ENCODE measurements at places on chromosomes 16 and 17. TPM values are rescaled to one million over a fixed set of nuclear protein-coding genes. Genes with fewer than 3 reads are reported as not detected.
A peak's percentile ranks its signal among the peaks of the same experiment; 100 is the strongest.

DNA sequence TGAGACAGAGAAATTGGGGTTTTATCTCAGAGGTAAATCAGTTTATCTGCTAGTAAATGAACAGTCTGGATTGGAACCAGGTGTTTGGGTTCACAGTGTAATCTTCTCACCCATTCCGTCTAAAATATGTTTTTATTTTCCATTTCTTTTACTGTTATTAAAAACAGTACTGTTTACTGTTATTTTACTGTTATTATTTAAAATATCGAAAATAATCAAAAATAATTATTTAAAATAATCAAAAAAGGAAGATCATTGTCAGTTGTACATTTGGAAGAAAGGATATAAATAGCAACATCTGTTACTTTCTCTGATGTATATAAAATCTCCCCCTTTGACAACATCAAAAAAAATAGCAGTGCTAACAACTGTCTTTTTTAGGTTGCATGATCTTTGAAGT is 11.5 kb downstream of the NUP93 start:
- DNase-seq: no peak

The GPRC5C gene
- total RNA-seq: 36.6 TPM

- DNase-seq: peak; percentile 100
These were observed 452 bp downstream of the SREBF1 start for GRCh38 chr17:17836250-17836817.

DNA sequence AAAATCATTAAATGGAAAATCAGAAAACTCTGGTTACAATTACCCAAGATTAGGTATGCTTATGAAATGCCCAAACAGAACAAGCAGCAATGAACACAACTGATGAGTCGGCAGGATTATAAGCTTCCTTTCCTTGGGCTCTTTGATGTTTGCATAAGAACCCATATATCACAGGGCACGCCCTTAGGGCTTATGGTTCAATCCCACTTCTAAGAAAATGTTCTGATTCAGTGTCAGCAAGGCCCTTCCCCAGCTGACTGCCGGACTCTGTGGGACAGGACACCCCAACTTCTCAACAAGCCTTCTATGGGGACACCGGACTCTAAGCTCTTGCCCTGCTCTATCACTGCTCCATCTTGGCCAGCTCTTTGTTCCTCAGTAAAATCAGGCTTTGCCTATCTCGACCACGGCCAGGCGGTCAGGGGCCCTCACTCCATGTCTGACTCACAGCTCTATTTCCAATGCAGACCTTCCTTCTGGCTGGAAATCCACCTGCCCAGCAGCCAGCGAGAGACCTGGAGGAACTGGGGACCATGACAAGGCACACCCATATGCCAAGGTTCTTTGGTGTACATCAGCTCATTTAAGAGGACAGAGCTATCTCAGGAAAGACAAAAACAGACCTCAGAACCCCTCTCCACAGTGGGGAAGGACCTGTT is 26.8 kb downstream of the LITAFD start:
- DNase-seq: no peak

DNA sequence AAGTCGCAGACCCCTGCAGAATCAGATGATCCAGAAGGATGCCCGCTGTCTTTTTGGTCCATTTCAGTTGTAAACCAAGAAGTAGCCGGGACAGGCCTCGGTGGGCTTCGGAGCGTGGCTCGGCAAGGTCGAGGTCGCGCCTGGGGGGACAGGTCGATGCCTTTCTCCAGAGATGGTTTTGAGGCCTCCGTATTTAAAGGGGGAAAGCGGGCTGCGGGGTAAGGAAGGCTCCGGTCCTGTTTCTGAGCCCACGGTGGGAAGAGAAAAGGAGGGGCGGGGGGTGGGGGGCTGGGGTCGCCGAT is 7.5 kb upstream of the GNG13 start:
- peak; percentile 86 for DNase-seq

DNA sequence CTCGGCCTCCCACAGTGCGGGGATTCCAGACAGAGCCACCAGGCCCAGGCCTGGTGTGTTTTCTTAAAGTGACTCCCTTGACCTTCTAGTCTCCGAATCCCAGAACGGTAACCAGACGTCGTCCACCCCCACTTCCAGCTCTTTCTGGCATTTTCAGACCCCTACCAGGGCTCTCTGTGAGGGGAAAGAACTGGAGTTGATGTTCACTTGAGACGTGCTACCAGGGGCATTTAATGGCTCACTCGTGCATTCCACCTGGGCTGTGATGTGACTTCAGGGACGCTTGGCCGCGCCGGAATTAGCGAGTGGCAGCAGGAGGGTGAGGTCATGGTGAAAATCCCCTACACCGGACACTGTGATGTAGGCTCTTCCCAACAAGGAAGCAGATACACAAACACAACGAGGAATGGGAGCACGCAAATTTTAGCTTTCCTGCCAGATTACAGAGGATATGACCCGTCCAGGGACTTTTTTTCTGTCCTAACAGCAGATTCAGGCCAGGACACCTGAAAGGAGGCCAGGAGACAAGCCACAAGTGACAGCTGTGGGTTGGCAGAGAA is 1.1 kb upstream of the GNA13 start:
- peak; percentile 85 for DNase-seq

The ZSCAN10 gene
- 0.85 TPM for total RNA-seq

DNA sequence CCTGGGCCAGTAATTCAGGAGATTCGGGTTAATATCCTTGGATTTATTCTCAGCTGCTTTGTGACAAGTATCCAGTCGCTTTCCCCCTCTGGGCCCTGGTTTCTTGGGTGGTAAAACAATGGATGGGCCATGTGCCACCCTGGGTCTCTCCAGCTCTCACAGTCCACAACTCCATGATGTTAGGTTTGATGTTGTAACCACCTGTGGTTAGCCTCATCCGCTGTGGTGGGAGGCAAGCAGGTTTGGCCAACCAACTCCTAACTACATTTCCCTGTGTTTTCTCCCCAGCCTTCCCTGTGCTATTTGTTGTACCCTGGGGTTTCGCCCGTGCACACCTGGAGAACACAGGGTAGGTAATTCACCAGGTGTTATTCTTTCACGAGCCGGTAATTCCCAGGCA is 35.1 kb downstream of the GLP2R start:
- no peak for DNase-seq

GRCh38 chr17:1446201-1446600 is 9.8 kb downstream of the CRK start:
- DNase-seq: no peak

GRCh38 chr16:2777903-2778629 is 986 bp upstream of the ELOB start:
- peak; percentile 84 for DNase-seq

DNA sequence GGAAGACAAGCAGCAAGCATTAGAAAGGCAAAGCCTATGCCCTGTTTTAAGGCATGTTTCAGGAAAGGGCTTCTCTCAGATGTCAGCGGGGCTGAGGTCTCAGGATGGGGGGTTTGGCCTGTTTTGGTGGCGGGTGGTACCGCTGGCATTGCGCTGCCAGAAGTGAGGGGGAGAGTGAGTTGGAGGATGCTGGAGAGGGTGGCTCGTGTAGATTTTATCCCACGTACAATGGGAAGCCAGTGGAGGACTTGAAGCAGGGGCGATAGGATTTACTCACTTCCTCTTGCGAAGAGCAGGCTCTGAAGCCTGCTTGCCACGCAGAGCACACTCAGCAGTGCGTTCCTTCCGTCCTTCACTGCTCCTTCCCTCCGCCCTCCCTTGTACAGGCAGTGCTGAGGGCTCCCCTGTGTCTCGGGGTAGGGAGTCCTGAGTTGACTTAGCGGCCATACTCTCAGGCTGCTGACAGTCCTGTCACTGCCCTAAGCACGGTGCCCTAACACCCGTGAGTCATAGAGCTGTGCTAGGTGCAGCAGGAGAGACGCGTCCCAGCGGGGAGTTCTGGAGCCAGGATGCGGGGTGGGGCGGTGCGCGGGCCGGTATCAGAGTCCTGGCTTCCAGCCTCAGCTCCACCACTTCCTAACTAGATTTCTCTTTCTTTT is 113.1 kb downstream of the SNX29 start:
- DNase-seq: peak; percentile 86

GRCh38 chr17:80785477-80786178 is 206.0 kb upstream of the CHMP6 start:
- DNase-seq: no peak

The CHRNE gene
- total RNA-seq: 2.9 TPM

The PRKCA gene
- total RNA-seq: 18.4 TPM

DNA sequence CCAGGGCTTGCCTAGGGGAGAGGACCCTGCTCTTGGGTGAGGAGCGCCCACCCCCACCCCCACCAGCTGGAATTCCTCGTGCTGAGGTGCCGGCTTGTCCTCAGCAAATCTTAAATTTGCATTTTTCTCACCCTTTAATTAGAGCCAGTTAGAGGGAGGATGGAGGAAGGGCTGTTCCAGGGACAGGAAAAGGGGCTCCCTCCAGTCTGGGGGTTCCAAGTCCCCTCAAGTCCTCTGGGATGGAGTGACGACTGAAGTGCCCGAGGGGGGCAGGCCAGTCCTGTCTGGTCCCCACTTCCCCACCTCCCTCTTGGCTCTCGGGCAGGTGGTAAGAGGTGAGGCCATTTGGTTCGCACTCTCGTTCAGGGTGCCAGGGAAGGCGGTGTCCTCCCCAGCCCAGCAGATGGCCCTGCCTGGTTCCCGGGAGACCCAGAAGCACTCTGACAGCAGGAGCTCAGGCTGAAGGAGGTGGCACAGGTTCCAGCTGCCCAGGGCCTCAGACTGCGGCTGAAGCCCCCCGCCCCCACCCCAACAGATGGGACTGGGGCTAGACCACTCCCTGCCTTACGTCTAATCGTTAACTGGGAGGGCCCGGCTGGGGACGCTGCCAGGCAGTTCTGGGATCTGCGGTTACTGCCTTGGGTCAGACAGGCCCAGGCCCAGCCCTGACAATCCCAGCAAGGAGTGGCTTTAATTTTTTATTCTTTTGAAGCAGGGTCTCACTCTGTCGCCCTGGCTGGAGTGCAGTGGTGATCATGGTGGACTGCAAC is 2.2 kb downstream of the RAB26 start:
- peak; percentile 68 for DNase-seq

GRCh38 chr17:40123811-40124114 is 2.0 kb downstream of the MSL1 start:
- DNase-seq: no peak

DNA sequence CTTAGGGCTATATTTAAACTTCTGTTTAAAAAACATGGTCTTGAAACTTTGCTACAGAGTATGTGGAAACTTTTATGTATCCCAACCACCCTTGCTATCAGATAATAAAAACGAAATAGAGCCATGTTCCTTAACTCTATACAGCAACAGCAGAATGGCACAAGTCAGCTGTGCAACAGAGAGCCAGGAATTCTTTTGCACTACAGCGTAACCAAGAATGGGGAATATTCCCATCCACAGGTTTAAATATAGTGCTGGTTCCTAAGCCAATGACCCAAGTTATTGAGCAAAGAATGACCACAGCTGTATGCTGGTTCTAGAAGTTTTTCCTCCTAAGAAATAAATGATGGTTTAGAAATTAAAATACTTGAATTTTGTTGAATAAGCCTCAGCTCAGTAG is 33.1 kb downstream of the SETD6 start:
- DNase-seq: no peak

GRCh38 chr17:21282231-21282630 is 2.3 kb upstream of the MAP2K3 start:
- no peak for DNase-seq

DNA sequence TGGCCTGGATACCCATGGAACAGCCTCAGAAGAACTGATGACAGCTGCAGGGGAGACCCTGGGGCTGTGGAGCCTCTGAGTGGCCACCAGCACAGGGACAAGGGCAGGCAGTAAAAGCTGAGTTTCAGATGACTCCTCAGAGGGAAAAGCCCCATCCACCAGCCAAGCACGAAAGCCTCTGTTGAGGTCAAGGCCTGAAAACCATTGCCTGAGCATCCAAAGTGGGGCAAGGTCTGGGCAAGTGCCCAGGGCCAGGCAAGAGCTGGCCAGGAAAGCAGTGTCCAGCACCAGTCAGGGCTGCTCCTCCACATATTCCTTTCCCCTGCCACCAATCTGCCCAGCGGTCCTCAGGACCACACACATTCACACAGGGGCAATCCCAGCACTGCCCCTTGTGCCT is 16.4 kb downstream of the ATP6V0D1 start:
- DNase-seq: no peak

DNA sequence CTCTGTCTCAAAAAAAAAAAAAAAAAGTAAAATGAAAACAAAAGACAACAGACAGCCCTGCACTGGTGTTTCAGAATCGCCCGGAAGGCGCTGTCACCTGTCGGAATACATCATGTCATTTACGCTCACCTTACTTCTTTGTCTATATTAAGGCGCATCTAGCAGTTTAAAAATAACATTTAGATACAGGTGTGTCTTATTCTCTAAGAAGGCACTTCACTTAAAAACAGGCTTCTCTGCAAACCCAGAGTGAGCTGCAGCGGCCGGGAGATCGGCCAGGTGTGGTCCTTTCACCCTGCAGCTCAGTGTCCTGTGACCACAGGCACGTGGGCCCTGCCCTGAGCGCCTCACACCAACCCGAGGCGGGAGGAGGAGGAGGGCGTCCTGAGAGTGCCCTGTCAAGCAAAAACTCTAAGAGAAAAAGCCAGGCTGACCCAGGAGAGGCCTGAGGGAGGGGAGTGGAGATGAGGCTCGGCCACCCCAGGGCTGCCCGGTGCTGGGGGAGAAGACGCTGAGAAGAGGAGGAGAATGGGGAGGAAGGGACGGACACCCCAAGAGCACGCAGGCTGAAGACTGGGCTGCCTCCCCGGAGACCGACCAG is 3.3 kb upstream of the LMF1 start:
- DNase-seq: no peak

The RAB34 gene
- 56.8 TPM for total RNA-seq

DNA sequence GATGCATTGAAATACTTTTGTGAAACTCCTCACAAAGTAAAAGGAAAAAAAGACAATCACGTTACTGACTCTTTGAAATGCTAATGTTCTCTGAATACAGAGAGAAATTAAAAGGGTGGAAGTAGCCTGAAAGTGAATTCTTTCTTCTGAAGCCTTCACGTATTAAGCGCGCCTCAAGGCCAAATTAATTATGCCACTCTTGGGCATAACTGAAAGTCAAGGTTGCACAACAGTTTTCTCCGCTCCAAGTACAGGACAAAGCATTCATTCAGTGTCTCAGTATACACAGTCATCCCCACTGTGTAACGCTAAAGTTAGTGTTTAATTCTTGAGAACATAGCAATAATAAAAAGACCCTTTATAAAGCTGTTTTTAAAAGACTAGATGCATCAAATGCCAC is 21.5 kb downstream of the PARN start:
- DNase-seq: no peak

DNA sequence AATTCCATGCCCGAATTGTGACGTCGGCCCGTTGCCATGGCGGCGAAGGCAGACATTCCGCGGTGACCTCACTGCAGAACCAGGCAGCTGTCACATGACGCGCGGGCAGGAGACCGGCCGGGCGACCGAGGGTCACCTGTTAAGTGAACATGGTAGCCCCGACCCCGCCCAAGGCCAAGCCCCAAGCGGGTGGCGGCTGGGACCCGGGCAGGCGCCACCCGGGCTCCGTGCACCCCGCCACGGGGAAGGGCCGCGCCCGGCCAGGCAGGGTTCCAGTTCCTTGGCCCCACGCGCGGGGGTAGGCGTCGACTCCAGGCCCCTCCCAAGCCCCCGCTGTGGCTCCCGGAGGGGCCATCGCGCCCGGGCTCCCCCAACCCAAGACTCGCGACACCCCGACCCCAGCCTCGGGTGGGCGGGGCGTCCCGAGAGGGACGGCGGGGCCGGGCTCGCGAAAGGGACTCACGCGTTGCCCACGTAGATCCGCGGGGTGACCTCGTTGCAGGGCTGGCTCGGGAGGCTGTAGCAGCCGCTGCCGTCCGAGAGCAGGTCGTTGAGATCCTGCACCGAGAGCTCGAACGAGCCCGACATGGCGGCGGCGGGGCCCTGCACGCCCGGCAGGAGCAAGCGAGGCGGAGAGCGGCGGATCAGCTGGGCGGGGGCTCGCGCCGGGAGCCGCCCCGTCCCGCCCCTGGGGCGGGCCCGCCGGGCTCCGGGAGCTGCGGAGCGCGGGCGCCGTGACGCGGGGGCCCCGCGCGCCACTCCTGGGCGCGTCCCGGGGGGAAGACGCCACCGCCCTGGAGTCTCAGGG is at the start of gene DUSP3:
TSS of gene DUSP3 (minus strand) at position 641 of the 808 bp plus-strand sequence. CDS start at position 588, 53 bp downstream.
- peak; percentile 95 for DNase-seq

Measured in spleen (tissue), 13 donors.